Keratinocyte (primary cell): ENCODE measurements at places on chromosomes 13 and 19. TPM values are rescaled to one million over a fixed set of nuclear protein-coding genes. Genes with fewer than 3 reads are reported as not detected.
A peak's percentile ranks its signal among the peaks of the same experiment; 100 is the strongest.

MAB21L1 gene
- polyA plus RNA-seq: not detected in 3 replicates

KANK2 gene
- polyA plus RNA-seq: 2.8 to 3.9 TPM (median 3.6 TPM) in 3 replicates

EID2B gene
- 1.1 to 1.9 TPM (median 1.2 TPM) in 3 replicates for polyA plus RNA-seq

SLAIN1 gene
- not detected in 3 replicates for polyA plus RNA-seq

ATP11A gene
- polyA plus RNA-seq: 3.6 to 4.3 TPM (median 4.3 TPM) in 3 replicates

CCDC8 gene
- 5.2 to 5.6 TPM (median 5.4 TPM) in 3 replicates for polyA plus RNA-seq

CYP2B6 gene
- polyA plus RNA-seq: not detected in 3 replicates

ATP7B gene
- polyA plus RNA-seq: 5.2 to 7.4 TPM (median 7.2 TPM) in 3 replicates

MEF2B gene
- polyA plus RNA-seq: 0.05 to 0.17 TPM (median 0.11 TPM) in 3 replicates

GTF2F1 gene
- polyA plus RNA-seq: 37.3 to 56.9 TPM (median 39.7 TPM) in 3 replicates

ADAMTSL5 gene
- polyA plus RNA-seq: 4.2 to 8.5 TPM (median 5.7 TPM) in 3 replicates

ZNF681 gene
- 0.96 to 1.4 TPM (median 1.1 TPM) in 3 replicates for polyA plus RNA-seq

VSIG10L gene
- polyA plus RNA-seq: 1.2 to 2.0 TPM (median 1.5 TPM) in 3 replicates

CNN1 gene
- polyA plus RNA-seq: 0.16 TPM in 1 of 3 replicates, not detected in the others

DNA sequence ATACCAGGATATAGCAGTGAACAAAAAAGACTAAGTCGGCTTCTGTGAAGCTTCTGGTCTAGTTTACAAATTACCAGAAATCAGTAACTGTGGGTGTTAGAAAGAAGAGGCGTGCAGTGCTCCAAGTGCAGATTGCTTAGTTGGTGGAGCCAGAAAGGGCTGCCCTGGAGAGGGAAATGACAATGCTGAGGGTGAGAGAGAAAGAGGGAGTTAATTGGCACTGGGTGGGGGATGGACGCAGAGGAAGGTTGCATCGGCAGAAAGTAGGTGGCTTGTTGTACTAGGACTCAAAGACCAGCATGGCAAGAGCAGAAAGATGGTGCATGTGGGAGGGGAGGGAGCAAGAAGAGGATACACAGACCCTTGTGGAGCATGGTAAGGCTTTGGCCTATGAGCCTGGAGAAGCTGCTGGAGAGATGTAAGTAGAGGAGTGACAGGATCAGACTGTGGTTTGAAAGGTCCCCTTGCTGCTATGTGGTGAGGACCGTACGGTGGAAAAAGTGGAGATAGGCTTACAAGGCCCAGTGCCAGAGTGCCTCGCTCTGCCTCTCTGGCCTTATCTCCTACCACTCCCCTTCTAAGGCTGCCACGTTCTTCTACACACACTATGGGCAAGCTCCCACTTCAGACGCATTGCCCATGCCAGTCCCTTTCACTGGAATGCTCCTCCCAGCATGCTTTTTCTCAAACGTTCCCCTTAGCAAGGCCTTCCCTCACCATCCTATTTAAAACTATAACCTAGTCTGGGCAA, 13.5 kb downstream of the SMG9 start:
- H3K27me3 ChIP-seq: no peaks in the 10 kb centered on the region
- H3K27ac ChIP-seq: no peak overlapping the region
- H3K36me3 ChIP-seq: peaks cover 61% of the 10 kb centered on the region
- H3K4me3 ChIP-seq: no peak overlapping the region
- no peak for DNase-seq

- peaks cover 9% of the 10 kb centered on the region for H3K4me1 ChIP-seq
- H3K4me3 ChIP-seq: no peak overlapping the region
- DNase-seq: no peak
- peaks cover 3% of the 10 kb centered on the region for H3K27me3 ChIP-seq
- no peak overlapping the region for H3K27ac ChIP-seq
Observed at GRCh38 chr19:51780270-51780669, 14.7 kb upstream of the FPR3 start.

DNA sequence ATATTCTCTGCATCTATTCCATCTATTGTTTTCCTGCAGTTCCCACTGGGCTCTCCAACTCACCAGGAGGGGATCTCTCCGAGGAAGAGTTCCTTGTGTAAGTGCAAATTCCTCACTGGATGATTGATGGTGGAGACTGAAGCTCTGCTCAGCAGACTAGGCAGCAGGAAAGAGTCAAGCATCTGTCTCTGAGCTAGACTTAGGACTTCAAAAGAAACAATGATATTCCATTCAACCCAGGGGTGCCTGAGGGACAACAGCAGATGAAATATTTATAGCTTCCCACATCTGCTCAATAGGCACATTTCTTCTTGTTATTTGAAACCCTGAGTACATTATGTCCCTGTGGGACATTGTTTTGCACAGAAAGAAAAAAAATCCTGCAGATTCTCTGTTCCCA, at the start of the genes OR7A5 and OR7C1:
OR7A5 (minus strand) TSS at position 175 of the 400 bp plus-strand sequence. CDS start 6,944 bp downstream, outside the sequence.
OR7C1 (minus strand) TSS at position 175 of the 400 bp plus-strand sequence. CDS start 35,049 bp downstream, outside the sequence.
- no peak within 1 kb of the TSS for H3K4me3 ChIP-seq
- H3K4me1 ChIP-seq: no peaks in the 10 kb centered on the region
- H3K27me3 ChIP-seq: no peaks in the 10 kb centered on the region
- no peak within 1 kb of the TSS for H3K27ac ChIP-seq

DNA sequence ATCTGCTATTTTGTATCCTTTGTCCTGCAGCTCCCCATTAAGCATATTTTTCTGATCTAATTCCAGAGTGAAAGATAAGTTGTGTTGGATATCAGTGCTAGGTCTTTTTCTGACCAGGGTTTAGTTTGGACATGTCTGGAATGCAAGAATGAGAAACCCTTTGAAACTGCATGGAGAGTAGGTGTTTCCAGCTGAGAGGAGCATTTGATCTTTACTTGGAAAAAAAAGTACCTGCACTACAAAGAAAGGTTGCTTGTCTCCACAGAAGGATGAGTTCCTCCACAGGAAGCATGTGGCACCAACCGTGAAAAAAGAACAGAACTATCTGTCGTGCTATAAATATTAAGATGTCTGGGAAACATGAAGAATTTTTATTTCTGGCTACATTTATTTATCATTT, 36.6 kb upstream of the MED4 start:
- no peak overlapping the region for H3K27ac ChIP-seq
- no peaks in the 10 kb centered on the region for H3K36me3 ChIP-seq
- H3K4me1 ChIP-seq: peaks cover 18% of the 10 kb centered on the region
- no peaks in the 10 kb centered on the region for H3K27me3 ChIP-seq

GRCh38 chr19:28185646-28186045, 1027.3 kb downstream of the UQCRFS1 start:
- no peaks in the 10 kb centered on the region for H3K27me3 ChIP-seq
- H3K4me1 ChIP-seq: no peaks in the 10 kb centered on the region
- H3K27ac ChIP-seq: no peak overlapping the region
- no peak for DNase-seq
- no peaks in the 10 kb centered on the region for H3K36me3 ChIP-seq

- no peak overlapping the region for H3K27ac ChIP-seq
- peaks cover 3% of the 10 kb centered on the region for H3K36me3 ChIP-seq
- no peaks in the 10 kb centered on the region for H3K4me1 ChIP-seq
Observed at GRCh38 chr13:100666124-100666523, 8.5 kb downstream of the TMTC4 start.

DNA sequence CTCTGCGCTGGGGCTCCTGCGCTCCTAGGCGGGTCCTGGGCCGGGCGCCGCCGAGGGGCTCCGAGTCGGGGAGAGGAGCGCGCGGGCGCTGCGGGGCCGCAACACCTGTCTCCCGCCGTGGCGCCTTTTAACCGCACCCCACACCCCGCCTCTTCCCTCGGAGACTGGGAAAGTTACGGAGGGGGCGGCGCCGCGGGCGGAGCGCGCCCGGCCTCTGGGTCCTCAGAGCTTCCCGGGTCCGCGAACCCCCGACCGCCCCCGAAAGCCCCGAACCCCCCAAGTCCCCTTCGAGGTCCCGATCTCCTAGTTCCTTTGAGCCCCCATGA, at the start of gene GJB2:
GJB2 (minus strand) TSS at position 103 of the 326 bp plus-strand sequence. CDS start 3,357 bp downstream, outside the sequence.
- H3K36me3 ChIP-seq: peaks cover 12% of the 10 kb centered on the region
- DNase-seq: no peak
- peak within 1 kb of the TSS; percentile 92 for H3K4me3 ChIP-seq
- no peaks in the 10 kb centered on the region for H3K27me3 ChIP-seq

- H3K4me1 ChIP-seq: peaks cover 24% of the 10 kb centered on the region
- no peaks in the 10 kb centered on the region for H3K27me3 ChIP-seq
Observed at GRCh38 chr13:41916173-41916954, 44.5 kb downstream of the VWA8 start.

- H3K4me3 ChIP-seq: no peak overlapping the region
- H3K4me1 ChIP-seq: no peaks in the 10 kb centered on the region
- H3K27me3 ChIP-seq: no peaks in the 10 kb centered on the region
- H3K27ac ChIP-seq: no peak overlapping the region
- DNase-seq: no peak
Observed at GRCh38 chr13:43016226-43016625, 7.2 kb upstream of the DNAJC15 start.

GRCh38 chr19:2613507-2614295, 88.8 kb downstream of the GNG7 start:
- no peak overlapping the region for H3K27ac ChIP-seq
- DNase-seq: no peak
- no peak overlapping the region for H3K4me3 ChIP-seq
- H3K4me1 ChIP-seq: peaks cover 7% of the 10 kb centered on the region
- H3K27me3 ChIP-seq: no peaks in the 10 kb centered on the region

- DNase-seq: no peak
- no peaks in the 10 kb centered on the region for H3K36me3 ChIP-seq
- no peaks in the 10 kb centered on the region for H3K27me3 ChIP-seq
- H3K27ac ChIP-seq: no peak overlapping the region
- no peak overlapping the region for H3K4me3 ChIP-seq
Observed at GRCh38 chr13:106078191-106078590, 457.3 kb downstream of the EFNB2 start.

- no peak for DNase-seq
- H3K27me3 ChIP-seq: no peaks in the 10 kb centered on the region
- H3K4me3 ChIP-seq: no peak overlapping the region
- H3K27ac ChIP-seq: no peak overlapping the region
- H3K36me3 ChIP-seq: no peaks in the 10 kb centered on the region
- no peaks in the 10 kb centered on the region for H3K4me1 ChIP-seq
Observed at GRCh38 chr19:51431124-51431523, 13.7 kb upstream of the SIGLEC10 start.

DNA sequence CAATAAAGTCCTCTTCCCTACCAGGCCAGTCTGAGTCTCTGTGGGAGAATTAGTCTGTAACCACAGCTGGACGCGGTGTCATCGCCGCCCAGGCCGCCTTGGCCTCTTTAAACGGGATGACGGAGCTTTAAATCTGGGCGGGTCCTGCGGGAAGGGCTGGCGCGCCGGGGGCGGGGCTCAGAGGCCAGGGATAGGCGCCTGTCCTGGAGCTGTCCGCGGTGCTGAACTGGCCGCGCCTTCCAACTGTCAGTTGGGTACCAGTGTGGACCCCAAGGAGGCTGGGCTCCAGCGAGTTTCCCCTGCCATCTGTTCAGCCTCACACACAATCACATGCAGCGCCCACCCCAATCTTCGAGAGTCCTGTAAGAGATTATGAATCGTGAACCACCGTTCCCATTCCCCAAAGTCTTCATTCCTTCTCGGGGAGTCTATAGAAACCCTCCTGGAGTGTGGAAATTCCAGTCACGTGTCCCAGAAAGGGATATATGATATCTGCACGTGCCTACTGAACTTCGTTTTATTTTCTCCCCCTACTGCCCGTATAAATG, 11.5 kb downstream of the APLP1 start:
- H3K4me1 ChIP-seq: no peaks in the 10 kb centered on the region
- H3K27me3 ChIP-seq: peaks cover 7% of the 10 kb centered on the region
- no peak overlapping the region for H3K4me3 ChIP-seq
- no peaks in the 10 kb centered on the region for H3K36me3 ChIP-seq

GRCh38 chr13:50069261-50069660, 54.0 kb downstream of the KCNRG start:
- no peak for DNase-seq
- no peaks in the 10 kb centered on the region for H3K27me3 ChIP-seq
- peaks cover 11% of the 10 kb centered on the region for H3K36me3 ChIP-seq
- H3K4me3 ChIP-seq: no peak overlapping the region
- peak overlapping the region; percentile 14 for H3K27ac ChIP-seq

GRCh38 chr13:45199711-45200110, 1.1 kb downstream of the KCTD4 start:
- DNase-seq: no peak
- peaks cover 51% of the 10 kb centered on the region for H3K4me1 ChIP-seq
- H3K4me3 ChIP-seq: no peak overlapping the region
- peaks cover 5% of the 10 kb centered on the region for H3K36me3 ChIP-seq
- no peaks in the 10 kb centered on the region for H3K27me3 ChIP-seq
- no peak overlapping the region for H3K27ac ChIP-seq

DNA sequence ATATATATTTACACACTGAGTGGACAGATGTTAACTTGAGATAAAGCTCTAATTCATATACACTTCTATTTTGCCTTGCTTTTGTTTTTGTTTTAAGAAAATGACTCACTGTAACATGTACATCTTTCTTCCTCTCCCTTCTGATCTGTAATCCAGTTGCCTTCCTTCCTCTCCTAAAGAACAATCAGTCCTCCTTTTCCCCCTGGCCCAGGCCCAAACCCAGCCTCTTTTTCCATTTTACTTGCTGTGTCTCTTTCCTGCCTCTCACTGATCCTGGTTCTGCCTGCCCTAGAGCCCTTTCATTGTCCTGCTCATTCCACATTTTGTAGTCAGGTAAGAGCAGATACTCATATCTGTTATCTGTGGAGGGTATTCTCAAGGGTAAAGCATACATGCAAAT, 50.8 kb downstream of the ZAR1L start:
- H3K36me3 ChIP-seq: no peaks in the 10 kb centered on the region
- no peak for DNase-seq
- no peak overlapping the region for H3K4me3 ChIP-seq
- no peak overlapping the region for H3K27ac ChIP-seq
- H3K4me1 ChIP-seq: peaks cover 17% of the 10 kb centered on the region
- H3K27me3 ChIP-seq: no peaks in the 10 kb centered on the region

DNA sequence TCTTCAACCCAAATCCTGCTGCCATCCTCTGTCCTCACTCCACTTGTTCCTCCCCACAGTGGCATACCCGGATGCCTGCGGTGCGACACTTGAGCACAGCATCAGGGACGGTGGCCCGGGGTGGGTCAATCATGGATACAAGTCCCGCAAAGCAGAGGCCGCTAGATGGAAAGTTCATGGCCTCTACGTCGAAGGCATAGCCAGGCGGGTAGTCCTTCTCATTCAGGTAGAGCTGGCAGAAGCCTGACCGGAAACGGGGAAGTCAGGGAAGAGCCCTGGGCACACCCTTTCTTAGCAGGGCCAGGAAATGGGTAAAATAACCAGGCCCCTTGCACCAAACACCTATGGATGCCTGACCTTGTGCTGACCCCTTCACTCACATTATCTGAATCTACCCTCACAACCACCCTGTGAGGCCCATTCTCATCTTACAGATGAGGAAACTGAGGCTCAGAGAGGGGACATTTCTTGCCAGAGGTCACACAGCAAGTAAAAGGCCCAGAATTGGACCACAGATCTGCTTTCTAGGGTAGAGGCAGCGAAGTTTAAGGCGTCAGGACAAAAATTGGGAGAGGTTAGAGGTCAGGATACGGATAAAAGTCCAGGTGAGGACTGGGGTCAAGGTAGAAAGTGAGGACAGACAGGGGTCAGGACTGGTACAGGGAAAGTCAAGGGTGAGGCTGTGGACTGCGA, 6.5 kb downstream of the ATP4A start:
- no peaks in the 10 kb centered on the region for H3K36me3 ChIP-seq
- no peak for DNase-seq
- H3K27me3 ChIP-seq: peaks cover 23% of the 10 kb centered on the region
- H3K27ac ChIP-seq: no peak overlapping the region
- no peak overlapping the region for H3K4me3 ChIP-seq
- H3K4me1 ChIP-seq: no peaks in the 10 kb centered on the region
